ENCODE measurements at places on chromosomes 5 and 9.

DNA sequence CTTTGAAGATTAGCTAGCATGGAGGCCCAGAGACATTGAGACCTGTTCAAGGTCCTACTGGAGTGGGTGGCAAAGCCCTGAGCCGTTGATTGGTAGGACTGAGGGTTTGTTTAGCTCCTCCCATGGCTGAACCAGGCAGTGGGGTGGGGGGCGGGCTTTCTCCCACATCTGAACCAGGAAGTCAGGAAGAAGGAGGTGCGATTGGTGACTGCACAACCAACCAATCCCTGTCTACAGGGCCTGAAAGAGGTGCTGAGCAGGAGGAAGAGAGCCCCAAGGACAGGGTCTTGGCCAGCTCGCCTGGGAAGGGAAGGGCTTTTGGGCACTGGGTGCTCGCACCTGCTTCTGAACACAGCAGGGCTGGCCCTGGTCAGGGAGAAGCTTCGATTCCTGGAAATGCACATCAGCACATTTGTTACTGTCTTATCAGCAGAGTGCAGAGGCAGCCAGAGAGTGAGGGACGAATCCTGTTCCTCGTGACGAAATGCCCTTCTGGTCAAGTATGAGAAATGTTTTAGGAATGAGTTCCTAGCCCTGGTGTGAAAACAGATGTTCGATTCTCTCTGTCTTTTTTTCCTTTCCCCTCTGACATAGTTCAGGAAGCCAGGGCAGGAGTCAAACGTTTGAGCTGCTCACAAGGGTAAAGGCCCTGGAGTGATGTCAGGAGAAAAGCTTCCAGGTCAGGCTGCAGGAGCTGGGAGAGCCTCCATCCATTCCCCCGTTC lies 294.8 kb upstream of the KLF4 start:
- DNase-seq = no peak

- no peak for DNase-seq
Observed at GRCh38 chr9:132287256-132287760, 67.5 kb downstream of the SETX start.

DNA sequence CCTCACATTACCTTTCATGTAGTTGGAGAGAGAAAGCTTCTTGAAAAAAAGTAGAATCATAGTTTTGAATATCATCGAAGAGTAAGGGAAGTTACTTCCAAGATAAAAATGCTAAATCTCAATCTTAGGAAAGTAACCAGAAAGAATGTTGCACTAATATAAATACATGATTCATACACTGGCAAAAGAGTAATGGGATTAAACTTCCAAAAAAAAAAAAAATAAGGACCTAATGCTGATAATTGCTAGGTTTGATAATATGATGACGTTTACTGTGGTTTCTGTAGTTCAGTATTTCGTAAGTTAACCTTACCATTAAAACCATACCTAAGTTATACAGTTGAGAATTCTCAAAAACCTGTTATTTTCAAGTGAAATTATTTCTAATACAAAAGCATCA lies 573.8 kb upstream of the CDH9 start:
- no peak for DNase-seq

DNA sequence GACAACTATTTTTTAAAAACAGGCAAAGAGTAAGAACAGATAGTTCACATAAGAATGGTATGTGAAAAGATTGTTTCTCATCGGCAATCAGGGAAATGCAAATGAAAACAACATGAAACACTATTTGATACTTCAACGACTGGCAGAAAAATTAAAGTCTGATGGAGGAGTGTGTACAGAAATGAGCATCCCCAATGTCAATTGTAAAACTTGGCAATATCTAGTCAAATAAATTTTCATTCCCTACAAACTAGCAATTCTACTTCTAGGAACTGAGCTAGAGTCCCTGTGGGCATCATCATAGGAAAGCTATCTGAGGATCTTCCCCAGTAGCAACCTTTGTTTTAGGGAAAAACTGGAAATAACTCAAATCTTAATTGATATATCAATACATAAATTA lies 29.0 kb upstream of the MAP3K1 start:
- DNase-seq = no peak

DNA sequence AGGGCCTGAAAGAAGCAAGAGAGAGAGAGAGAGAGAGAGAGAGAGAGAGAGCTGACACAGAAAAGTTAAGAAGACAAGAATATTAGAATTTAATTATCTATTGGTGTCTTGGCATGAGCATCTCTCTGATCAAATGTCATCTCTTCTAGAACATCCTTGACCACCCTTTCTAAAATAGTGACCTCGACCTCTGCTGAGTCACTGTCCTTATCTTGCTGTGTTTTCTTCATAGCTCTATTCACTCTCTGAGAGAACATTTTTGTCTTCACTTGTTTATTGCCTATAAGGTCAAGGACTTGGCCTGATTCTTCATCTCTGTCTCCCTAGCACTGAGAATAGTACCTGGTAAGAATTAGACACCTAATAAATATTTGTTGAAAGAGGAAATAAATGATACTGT lies 383.8 kb upstream of the RPS23 start:
- DNase-seq = no peak

GRCh38 chr5:54835647-54836046 lies 149.7 kb downstream of the ESM1 start:
- no peak for DNase-seq

DNA sequence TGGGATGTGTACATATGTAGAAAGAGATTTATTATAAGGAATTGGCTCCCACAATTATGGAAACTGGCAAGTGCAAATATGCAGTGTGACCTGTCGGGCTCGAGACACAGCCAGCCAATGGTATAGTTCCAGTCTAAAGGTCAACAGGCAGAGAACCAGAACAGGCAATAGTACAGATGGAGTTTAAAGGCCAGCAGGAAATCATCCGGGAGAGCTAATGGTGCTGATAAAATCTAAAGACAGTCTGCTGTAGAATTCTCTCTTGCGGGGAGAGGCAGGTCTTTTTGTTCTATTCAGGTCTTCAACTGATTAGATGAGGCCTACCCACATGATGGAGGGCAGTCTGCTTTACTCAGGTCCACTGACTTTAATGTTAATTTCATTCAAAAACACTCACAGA lies 21.8 kb downstream of the ANKRD31 start:
- no peak for DNase-seq

GRCh38 chr9:127183814-127184582 lies 61.6 kb upstream of the ANGPTL2 start:
- peak; percentile 4 for DNase-seq

DNA sequence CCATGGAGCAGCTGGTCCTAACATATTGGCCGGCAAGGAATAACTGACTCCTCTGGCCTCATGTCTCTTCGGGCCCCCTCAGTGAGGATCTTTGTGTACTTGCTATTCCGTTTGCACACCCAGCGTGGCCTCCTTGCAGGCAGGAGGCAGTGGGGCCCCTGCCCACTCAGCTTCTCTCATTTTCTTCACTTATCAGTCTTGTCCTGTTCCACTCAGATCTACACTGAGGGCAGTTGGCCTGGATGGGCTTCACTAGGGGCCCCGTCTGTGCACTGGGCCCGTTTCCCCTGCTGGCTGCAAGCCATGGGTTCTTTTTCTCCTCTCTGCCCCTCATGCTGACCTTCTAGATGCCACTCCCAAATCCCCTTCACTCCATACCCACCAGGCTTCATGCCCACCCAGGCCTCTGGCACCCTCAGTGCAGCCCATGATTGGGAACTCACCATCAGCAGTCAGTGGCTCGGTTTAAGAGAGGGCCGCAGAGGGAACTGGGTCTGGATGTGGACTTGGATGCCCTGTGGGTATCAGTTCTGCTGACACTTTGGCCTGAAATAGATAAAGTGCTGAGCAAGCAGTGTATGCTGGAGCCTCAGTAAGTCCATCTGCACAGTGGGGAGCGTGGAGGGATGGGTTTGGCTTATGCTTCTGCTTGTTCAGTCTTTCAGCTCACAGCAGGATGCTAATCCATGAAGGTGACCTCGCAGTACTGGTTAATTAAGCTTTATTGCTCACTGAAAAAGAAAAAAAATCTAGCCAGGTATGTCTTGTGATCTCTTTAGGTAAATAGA lies 57.9 kb downstream of the ERBIN start:
- DNase-seq = no peak

DNA sequence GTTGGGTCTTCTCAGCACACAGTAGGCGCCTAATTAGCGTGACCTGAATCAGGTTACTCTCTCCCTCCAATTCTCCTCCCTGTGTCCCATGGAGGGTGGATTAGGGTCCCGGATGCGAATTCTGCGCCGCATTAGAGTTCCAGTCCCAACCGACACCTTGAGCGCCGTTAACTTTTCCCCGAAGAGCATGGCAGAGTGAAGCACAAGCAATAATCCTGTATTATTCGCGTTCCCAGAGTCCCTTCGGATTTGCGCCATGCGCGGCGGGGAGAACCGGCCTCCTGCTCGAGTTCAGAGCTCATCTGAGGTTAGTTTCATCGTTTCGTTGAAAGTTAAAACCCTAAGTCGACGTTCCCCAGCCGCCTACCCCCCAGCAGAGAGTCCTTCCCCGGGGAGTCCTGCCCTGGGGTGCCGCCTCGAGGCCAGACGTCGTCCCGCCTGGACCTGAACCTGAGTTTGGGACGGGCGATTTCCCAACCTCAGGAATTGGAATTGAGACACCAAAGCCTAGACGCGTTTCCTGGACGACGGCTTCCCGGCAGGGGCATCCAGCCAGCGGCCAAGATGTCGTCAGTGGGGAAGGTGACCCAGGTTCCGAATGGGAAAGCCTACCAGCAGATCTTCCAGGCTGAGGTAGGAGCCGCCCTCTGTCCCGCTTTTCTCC lies at the start of gene CCDC180:
Gene CCDC180 (plus strand): TSS at position 160 of the 664 bp plus-strand sequence. CDS start 405 bp downstream, at position 565.
- no peak for DNase-seq

- no peak for DNase-seq
Observed at GRCh38 chr5:167998148-167998767, 293.2 kb upstream of the WWC1 start.

Measured in glutamatergic neuron (in vitro differentiated cells).